Stimulated activated CD4-positive, alpha-beta T cell treated with anti-CD3 and anti-CD28 coated beads, Interleukin-12 subunit alpha, Interleukin-12 subunit beta, amount 100 ng/mL, for 48 hours (primary cell): ENCODE measurements at places on chromosomes 13 and 19.

GRCh38 chr19:46980761-46981160 lies 38.9 kb upstream of the NPAS1 start:
- no peak for DNase-seq

- no peak for DNase-seq
These were observed 12.7 kb upstream of the KBTBD6 start for GRCh38 chr13:41145136-41145908.

DNA sequence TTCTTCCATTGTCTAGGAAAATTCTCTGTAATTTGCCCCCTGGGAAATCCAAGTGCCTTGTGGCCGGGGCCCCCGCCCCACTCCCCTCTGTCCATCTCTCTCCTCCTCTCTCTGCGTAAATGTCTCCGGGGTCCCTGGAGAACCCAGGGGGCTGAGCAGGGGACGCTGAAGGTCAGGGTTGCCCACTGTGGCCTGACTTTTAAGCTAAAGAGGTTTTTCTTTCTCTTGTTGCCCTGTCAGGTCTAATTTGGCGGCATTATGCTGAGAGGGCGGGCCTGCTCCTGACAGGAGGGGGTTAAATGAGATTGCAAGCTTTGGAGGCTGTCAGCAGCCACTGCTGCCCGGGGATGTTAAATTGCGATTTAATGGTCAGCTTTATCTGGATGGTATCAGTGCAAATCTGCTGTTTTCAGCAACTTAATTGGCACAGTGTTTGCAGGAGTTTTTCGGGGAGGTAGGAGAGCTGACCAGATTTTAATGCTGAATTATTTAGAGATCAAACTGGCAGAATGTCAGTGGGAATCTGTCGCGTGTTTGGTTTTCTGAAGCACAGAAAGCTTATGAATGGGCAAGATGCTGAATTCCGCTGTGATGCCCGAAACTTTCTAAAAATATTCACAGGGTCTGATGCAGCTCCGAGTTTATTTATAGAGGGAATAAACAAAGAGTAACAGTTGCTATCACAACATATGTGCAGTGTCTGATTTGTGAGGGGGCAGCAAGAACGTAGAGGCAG lies 93.2 kb upstream of the SOX1 start:
- DNase-seq, result no peak

DNA sequence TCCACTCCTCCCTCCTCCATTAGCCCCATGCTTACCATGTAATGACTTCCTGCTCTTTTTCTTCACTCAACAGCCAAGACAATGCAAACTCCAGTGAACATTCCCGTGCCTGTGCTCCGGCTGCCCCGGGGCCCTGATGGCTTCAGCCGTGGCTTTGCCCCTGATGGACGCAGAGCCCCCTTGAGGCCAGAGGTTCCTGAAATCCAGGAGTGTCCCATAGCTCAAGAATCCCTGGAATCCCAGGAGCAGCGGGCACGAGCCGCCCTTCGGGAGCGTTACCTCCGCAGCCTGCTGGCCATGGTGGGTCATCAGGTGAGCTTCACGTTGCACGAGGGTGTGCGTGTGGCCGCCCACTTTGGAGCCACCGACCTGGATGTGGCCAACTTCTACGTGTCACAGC lies 2.9 kb upstream of the PPP1R37 start:
- no peak for DNase-seq

DNA sequence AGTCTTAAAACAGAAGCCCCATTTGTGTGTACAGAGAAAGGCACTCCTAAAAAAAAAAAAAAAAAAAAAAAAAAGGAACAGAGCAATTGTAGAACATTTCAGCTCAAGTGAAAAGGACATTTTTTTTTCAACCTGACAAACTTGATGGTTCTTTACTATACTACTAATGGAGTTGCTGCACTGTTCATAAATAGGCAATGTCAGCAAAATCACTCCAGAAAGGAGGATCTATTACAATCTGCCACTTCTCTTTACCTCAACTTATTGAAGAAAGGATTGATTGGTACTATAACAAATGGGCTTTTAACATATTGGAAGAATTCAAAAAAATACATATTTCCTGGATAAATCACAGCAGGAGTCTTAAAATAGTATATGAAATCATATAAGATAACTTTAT lies 1517.7 kb downstream of the SLITRK1 start:
- DNase-seq, result no peak

DNA sequence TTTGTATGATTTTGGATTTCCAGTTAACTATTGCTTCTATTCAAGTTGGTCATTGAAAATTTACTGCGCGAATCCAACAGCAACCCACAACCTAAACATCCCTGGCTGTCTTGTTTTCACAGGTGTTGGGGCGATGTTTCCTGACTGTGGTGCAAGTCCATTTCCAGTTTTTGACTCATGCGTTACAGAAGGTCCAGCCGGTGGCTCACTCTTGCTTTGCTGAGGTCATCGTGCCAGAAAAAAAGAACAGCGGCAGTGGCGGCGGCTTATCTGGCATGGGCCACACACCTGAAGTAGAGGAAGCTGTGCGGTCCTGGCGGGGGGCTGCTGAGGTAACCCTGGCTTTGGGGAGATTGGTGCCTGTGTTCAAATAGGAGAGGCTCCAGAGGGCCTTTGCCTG lies 45.2 kb upstream of the GPI start:
- no peak for DNase-seq

DNA sequence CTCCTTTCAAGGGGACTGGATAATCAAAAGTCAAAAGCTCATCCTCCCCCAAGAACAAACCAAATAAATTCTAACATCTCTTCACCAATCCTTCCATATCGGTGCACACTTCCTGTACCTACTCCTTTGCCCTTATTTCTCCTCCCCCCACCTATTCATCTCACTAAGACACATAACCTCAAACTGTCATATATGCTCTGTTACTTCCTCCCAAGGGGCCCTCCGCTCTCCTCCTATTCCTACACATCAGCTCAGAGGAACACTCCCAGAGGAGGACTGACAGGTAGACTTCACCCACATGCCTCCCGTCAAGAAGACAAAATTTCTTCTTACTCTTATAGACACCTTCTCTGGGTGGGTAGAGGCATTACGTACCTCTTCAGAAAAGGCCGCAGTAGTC lies 48.1 kb downstream of the ZNF93 start:
- no peak for DNase-seq

DNA sequence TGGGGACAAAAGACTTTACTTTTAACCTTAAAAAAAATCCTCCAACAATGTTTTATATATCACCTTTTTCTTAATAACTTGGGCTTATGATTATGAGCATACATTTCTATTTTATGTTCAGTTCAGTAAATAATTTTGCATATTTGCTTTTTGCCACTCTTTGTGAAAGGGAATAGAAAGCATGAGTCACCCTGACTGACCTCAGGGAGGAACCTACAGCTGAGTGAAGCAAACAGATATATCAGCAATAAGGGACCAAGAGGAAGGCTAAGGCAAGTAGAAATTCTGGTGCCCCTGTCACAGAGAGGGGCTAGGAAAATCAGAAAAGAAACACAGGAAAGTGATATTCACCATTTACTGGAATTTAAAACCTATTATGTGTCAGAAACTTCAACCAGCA lies 37.2 kb upstream of the SOHLH2 start:
- DNase-seq, result no peak

- DNase-seq, result no peak
These were observed 510.1 kb upstream of the NBEA start for GRCh38 chr13:34431827-34432581.

DNA sequence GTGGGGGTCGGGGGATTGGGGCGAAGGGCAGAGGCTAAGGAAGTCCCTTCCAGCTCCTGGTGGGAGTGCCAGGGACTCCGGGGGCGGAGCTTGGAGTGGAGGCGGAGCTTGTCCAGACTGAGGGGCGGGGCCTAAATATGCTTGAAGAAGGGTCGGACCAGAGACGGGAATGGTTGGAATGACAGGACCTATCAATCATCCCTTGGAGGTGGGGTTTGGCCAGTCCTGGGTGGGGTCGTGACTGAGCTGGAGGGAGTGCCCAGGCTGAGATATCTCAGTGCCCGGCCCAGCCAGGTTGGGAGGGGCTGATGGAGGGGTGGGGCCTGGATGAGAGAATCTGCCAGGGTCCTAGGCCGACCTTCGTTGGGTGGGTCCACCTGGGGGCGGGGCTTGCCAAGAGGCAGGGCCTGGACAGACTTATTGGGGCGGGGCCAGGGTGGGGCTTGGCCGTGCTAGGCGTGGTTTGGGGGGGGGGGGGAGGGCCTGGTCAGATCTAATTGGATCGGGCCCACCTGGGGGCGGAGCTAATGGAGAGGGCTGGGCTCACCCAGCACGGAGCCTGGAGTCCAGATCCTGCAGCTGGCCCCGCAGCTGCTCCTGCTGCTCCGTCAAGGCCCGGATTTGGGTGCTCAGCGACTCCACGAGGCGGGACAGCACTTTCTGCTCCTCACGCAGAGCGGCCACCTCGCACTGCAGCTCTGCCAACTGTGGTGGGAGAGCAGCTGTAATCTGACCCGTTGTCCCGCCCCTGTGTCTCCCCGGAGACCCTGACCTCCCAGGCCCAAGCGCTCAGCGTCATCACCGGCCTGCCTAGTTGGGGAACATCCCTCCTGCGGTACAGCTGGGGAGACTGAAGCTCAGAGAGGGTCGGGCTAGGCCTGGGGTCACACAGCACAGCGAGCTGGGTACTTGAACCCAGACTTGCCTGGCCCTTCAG lies 2.6 kb upstream of the WIZ start:
- DNase-seq, result no peak

- DNase-seq, result no peak
These were observed 14.8 kb upstream of the PROZ start for GRCh38 chr13:113143466-113144254.

GRCh38 chr13:51318015-51318414 lies 21.5 kb upstream of the SERPINE3 start:
- DNase-seq, result no peak

DNA sequence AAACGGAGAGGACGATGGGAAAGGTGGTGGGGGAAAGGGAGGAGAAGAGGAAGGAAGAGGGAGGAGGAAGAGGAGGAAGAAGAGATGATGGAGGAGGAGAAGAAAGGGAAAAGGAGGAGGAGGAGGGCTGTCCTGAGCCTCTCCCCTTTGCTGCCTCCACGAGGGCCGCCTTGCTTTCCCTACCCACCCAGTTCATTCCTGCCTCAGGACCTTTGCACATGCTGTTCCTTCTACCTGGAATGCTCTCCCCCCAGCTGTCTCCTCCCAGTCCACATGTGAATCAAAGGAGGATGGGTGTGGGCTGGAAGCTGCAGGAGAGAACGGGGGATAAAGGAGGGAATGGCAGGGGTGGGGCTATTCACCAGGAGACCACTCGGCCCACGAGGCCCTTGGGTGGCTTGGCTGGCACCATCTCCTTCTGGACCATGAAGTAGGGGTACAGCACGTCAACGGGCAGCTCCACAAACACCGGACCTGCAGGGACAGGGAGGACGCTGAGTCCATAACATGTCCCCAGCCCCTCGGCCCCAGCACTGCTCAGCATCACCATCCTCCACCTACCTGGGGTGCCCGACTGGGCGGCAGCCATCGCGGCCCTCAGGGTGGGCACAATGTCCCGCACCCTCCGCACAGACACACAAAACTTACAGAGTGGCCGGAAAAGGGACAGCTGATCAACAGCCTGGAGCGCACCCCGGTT lies 15.3 kb downstream of the SYDE1 start:
- no peak for DNase-seq

- peak; percentile 81 for DNase-seq
These were observed 360 bp downstream of the DDX39A start for GRCh38 chr19:14418856-14419105.

DNA sequence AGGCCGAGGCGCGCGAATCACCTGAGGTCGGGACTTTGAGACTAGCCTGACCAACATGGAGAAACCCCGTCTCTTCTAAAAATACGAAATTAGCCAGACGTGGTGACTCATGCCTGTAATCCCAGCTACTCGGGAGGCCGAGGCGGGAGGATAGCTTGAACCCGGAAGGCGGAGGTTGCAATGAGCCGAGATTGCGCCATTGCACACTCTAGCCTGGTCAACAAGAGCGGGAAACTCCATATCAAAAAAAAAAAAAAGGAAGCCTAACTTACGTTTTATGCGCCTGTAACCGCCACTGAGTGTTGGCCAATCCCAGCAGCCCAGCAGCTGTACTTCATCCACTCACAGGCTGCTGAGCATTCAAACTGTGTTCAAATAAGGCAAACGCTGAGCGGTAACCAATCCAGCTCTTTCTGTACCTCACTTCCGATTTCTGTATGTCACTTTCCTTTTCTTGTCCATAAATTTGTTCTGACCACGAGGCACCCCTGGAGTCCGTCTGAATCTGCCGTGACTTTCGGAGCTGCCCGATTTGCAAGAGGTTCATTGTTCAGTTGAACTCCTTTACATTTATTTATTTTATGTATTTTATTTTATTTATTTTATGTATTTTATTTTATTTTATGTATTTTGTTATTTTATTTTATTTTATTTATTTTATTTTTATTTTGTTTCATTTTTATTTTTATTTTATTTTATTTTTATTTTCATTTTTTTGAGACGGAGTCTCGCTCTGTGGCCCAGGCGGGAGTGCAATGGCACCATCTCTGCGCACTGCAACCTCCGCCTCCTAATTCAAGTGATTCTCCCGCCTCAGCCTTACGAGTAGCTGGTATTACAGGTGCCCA lies 18.2 kb downstream of the DPRX start:
- DNase-seq, result no peak

DNA sequence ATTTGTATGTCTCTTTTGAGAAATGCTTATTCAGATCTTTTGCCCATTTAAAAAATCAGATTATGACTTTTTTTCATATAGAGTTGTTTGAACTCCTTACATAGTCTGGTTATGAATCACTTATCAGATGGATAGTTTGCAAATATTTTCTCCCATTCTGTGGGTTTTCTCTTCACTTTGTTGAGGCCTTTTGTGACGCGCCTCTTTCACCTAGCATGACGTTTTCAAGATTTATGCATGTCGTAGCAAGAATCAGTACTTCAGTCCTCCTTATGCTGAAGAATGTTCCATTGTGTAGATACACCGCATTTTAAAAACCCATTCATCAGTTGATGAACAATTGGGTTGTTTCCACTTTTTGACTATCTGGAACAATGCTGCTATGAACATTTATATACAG lies 13.4 kb downstream of the PABPC3 start:
- no peak for DNase-seq

DNA sequence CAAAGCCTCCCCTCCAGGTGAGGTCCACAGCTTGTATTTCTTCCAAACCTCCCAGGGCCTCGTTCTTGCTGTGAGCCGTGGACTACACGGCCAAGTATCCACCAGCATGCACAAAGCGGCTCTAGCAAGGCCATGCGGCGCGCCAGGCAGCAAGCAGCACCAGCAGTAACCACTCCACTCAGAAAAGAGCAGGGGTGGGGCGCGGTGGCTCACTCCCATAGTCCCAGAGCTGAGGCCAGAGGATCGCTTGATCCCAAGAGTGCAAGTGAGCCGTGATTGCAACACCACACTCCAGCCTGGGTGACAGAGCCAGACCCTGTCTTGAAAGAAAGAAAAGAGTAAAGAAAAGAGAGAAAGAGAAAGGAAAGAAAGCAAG lies 4.7 kb downstream of the CCDC8 start:
- no peak for DNase-seq

GRCh38 chr19:3110126-3110825 lies 16.1 kb downstream of the GNA11 start:
- no peak for DNase-seq

DNA sequence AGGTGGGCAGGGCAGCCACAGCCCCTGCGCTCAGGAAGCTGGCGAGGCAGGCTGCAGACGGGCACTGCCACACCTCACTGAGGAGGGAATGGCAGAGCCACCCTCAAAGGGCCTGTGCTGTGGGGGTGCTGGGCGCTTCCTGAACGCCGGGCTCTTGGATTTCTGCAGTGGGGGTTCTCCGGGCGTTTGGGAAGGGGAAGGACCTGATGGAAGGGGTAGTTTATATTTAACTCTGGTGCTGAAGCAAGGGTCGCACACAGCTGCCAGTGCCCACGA lies 10.5 kb downstream of the GNA11 start:
- DNase-seq, result no peak
